ENCODE measurements at places on chromosomes 13 and 19. TPM values are rescaled to one million over a fixed set of nuclear protein-coding genes. Genes with fewer than 3 reads are reported as not detected.

MCEMP1 gene
- total RNA-seq = 1.7 TPM

IGFL1 gene
- total RNA-seq = not detected

SLITRK6 gene
- total RNA-seq = 5.7 TPM

COL5A3 gene
- total RNA-seq = 18.1 TPM

UBL5 gene
- total RNA-seq = 142 TPM

CLDN10 gene
- total RNA-seq = 14.5 TPM

FUT2 gene
- not detected for total RNA-seq

SIGLECL1 gene
- not detected for total RNA-seq

DNA sequence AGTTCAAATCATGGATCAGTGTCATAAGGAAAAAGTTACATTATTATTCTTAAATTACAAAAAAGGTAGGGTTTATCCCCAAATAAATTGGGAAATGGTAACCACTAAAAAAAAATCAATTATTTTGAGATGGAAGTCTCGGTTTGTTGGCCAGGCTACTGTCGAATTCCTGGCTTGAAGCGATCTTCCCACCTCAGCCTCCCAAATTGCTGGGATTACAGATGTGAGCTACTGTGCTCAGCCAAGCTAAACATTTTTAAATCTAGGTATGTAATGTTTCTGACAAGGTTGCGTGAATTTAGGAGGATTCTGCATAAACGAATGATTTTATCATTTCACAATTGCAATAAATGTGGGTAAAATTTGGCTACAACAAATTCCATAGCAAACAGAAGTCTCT is 2.0 kb downstream of the NAA16 start:
- DNase-seq = no peak

DNA sequence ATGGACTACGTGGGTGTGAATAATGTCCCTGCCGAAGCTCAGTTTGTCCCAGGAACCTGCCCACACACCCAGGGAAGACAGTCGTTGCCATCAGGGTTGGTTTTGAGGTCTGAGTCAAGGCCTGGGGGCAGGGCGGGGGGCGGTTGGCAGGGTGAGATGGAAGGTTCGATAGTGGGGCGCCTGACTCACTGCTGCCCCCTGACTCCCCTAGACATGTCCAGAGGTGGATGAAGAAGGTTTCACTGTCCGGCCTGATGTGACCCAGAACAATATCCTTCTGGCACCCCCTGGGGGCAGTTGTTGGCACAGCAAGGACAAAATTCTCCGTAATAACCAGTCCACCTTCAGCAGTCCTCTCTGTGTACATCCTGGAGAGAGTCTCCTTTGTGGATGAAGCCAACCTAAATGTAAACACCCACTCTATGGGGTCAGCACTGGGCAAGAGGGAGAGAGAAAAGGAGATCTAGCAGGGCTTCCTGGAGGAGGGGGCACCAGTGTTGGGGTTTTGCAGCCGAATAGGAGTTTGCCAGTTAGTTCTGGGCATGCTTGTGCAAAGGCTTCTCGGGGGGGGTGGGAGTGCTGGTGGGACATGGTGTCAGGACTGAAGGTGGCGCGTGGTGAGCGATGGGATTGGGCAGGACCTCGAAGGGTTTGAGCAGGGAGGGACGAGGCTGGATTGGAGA is 19.6 kb upstream of the B3GNT3 start:
- DNase-seq = no peak

DNA sequence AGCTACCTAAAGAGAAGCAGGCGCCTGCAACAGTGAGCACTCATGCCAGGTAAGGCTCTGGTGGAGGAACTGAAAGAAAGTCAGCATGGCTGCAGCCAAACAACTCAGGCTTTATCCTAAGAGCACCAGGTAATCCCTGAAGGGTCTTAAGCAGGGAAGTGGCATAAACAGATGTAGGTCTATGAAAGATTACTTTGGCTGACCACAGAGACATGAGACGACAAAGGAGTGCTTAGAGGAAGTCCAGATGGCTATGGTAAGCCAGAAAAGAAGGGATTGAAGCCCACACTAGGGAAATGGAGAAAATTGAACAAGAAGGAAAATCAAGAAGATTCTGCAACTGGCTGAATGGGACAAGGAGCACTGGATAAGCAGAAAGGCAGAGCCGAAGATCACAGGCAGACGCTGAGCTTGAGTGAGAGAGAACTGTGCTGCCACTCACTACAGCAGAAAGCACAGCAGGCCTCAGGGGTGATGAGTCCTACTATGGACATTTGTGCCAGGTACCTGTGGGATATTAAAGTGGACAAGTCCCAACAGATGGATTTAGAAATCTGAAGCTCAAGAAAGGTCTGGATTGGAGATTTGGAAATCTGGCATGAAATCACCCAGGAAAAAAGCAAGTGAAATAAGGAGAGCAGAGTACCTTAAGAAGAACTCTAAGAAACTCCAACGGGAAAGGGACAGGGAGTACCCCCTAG is 4.2 kb downstream of the RCBTB1 start:
- no peak for DNase-seq

DNA sequence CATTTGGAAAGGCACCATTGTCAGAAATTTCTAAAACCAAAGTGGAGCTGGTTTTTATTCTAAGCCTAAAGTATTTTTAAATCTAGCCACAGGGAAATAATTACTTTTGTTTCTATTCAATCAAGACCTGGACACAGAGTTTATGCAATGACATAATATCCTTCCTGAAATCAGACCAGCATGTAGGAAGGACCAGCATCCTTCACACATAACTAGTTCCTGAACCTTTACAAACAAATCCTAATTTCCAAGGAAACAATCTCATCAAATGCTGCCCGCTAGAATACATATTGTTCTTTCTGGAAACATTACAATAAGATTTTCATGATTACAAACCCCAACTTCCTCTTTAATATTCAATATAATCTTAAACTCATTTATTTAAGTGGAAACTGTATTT is 1.5 kb downstream of the STARD13 start:
- DNase-seq = no peak

GRCh38 chr19:55119053-55119452 is 1.6 kb upstream of the PPP1R12C start:
- DNase-seq = no peak

DNA sequence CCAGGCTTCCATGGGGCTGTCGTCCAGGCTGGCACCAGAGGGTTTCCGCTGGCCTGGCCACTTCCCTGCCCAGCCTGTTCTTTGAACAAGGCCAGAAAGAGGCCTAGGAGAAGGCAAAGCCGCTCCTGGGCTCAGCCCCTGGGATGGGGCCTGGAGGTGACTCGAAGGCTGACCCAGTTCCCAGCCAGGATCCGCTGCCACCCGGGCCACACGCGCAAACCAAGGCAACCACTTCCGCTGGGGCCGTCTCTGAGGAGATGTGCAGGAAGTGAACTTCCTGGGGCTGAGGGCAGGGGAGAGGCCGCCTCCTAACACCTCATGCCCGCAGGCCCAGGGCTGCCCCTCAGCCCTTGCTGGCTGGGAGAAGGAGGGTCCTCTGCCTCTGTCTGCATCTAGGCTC is 15.2 kb downstream of the PLEKHF1 start:
- no peak for DNase-seq

GRCh38 chr19:46755077-46755852 is 9.0 kb upstream of the STRN4 start:
- DNase-seq = no peak

GRCh38 chr13:29472332-29472961 is 123.0 kb downstream of the SLC7A1 start:
- no peak for DNase-seq

DNA sequence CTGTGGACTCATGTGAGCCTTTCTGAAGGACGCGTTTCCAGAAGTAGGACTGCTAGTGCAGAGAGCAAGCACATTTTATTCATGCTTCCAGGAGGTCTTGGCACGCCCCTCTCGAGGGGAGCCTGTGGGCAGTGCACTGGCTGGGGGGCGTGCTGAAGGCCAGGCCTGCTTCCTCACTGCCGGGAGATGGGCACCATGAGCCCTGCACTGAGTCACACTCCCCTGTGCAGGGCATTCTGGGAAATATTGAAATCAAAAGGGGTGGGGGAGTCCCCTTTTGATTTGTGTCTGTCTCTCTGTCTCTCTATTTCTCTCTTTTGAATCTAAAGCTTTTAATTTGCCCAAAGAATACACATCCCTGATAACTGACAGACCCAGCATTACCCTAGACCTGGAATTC is 34.0 kb downstream of the DPF1 start:
- no peak for DNase-seq

GRCh38 chr19:56085571-56086275 is 35.4 kb downstream of the ZNF787 start:
- no peak for DNase-seq

DNA sequence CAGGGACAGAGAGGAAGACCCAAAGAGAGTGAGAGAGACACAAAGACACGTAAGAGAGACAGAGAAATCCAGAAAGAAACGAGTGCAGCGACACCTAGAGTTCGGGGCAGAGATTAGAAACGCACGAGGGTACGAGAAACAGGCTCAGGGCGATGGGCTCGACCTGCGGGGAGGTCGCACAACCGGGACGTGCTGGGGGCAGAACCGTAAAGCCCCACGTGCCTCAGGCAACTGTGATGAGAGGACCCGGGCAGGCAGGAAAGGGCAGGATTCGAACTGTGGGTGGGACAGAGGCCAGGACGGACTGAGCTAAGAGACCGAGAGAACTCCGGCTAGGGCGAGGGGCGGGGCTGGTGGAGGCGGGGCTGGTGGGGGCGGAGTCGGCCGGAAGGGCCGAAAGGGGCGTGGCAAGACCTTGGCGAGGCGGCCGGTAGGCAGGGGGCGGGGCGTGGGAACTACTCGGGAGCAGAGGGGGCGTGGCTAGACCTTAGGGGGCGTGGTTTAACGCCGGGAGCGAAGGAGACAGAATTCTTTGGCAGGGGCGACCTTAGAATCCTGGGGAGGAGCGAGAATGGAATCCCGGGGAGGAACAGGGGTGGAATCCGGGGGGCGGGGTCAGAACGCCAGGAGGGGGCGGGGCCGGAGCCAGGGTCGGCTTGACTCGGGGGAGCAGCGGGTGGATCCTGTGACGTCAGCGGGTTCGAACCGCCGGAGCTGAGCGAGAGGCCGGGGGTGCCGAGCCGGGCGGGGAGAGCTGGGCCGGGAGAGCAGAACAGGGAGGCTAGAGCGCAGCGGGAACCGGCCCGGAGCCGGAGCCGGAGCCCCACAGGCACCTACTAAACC is at the start of gene NECTIN2:
TSS of gene NECTIN2 (plus strand) at position 686 of the 843 bp plus-strand sequence. CDS start 229 bp downstream, outside the sequence.
- DNase-seq = peak; percentile 97

GRCh38 chr19:12774588-12775555 is at the start of gene HOOK2:
TSS of gene HOOK2 (minus strand) at chr19:12775552. CDS start at chr19:12775449, 103 bp downstream.
- no peak for DNase-seq

DNA sequence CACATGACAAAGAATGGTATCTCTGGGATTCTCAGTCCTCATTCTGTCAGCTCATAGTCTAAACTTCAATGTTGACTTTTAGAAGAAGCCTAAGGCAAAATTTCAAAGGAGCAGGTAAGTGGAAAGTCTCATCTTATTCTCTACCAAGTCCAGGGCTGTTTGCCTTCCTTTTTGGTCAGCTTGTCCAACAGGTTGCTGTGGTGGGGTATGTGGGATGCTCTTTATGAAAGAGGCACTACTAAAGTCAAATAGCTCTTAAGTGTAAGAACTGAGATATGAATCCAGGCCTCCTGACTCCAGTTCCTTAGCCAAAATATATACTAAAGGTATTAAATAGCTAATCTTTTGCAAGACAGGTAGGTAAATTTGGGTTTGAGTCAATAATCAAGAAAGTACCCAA is 540.6 kb upstream of the SPRY2 start:
- no peak for DNase-seq

- DNase-seq = no peak
Observed at GRCh38 chr13:23909606-23910005, 12.3 kb upstream of the C1QTNF9B start.

DNA sequence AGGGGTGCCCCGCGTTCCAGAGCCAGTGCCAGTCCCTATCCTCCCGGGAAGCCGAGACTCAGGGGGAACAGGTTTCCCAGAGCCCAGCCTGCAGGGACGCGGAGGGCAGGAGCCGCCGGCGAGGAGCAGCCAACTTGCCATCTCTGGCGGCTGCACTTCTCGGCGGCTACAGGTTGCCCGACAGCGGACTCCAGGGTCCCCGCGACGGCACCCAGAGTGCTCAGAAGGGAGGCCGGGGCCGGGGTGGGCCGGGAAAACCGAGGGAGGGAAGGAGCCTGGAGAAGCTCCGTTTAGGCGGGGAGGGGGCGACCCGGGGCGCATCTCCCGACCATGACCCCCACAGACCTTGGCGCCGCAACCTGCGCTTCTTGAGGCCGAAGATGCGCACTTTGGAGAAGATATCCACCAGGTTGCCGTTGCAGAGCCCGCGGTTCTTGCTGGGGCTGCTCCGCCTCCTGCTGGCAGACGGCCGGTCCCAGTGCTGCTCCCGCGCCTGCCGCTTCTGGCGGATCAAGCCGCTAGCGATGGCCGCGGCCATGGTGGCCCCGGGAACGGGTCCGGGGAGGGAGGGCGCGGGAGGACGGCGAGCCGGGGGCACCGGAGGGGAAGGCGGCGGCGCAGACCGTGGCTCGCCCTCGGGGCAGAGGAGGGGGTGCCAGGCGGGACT is 463.8 kb downstream of the ITGBL1 start:
- DNase-seq = peak; percentile 89

- DNase-seq = no peak
Observed at GRCh38 chr13:95470574-95471366, 81.8 kb upstream of the CLDN10 start.

GRCh38 chr13:46086985-46087384 is 17.8 kb downstream of the CPB2 start:
- DNase-seq = no peak

DNA sequence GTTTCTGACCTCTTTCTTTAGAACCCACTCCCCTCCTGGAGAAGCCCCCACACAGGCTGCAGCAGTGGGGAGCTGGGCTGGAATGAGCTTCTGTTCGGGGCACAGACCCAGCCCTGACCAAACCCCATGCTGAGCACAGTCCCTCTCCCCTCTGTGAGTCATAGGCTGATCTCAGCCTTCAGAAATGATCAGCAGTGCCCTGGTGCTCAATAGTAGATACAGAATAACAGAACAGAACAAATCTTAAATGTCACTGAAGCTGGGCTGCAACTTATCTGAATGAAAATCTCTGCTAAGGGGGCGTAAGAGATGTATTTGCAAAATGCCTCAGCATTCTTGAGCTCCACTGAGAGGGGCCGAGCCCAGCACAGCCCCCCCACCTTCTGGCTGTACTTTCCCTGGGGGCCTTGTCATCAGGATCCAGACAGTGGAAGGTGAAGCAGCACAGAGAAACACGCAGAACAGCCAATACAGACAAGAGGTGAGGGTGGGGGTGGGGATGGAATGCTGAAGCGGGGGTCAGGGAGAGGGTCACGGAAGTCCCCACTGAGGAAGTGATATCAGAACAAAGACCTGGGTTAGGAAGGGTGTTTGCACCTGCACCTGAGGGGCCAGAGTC is 9.9 kb downstream of the ZNF665 start:
- DNase-seq = no peak

DNA sequence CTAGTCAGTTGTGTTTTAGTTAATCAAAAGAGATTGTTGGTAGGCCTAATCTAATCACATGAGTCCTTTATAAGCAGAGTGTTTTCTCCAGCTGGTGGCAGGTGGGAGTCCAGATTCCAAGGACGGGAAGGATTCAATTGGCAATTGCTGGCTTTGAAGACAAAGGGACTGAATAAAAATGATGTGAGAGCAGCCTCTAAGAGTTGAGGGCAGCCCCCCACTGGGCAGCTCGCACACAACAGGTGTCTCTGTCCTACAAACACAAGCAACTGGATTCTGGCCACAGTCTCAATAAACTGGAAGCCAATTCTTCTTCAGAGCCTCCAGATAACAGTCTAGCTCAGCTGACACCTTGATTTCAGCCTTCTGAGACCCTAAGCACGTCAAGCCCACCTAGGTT is 915.2 kb downstream of the PCDH9 start:
- no peak for DNase-seq

- DNase-seq = no peak
Observed at GRCh38 chr19:42232435-42232834, 10.0 kb downstream of the GSK3A start.

GRCh38 chr13:46143184-46143701 is 38.4 kb upstream of the CPB2 start:
- DNase-seq = no peak

- DNase-seq = peak; percentile 97
Observed at GRCh38 chr19:55632463-55632834, 8.1 kb upstream of the ZNF784 start.
